ENCODE measurements at places on chromosomes 1 and 21.

GRCh38 chr1:65343286-65343685 is 33.9 kb downstream of the DNAJC6 start:
- DNase-seq: peak; percentile 67

- no peak for DNase-seq
Measured at GRCh38 chr1:90067194-90067931, 72.5 kb downstream of the ZNF326 start.

DNA sequence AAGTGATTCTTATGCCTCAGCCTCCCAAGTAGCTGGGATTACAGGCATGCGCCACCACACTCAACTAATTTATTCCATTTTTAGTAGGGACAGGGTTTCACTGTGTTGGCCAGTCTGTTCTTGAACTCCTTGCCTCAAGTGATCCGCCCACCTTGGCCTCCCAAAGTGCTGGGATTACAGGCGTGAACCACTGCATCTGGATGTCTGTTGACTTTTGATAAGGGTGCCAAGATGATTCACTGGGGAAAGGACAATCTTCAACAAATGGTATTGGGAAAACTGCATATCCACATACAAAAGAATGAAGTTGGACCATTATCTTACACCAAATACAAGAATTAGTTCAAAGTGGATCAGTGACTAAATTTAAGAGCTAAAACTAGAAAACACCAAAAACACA is 19.8 kb downstream of the RO60 start:
- no peak for DNase-seq

GRCh38 chr1:68717330-68717729 is 220.4 kb upstream of the DEPDC1 start:
- DNase-seq: no peak

DNA sequence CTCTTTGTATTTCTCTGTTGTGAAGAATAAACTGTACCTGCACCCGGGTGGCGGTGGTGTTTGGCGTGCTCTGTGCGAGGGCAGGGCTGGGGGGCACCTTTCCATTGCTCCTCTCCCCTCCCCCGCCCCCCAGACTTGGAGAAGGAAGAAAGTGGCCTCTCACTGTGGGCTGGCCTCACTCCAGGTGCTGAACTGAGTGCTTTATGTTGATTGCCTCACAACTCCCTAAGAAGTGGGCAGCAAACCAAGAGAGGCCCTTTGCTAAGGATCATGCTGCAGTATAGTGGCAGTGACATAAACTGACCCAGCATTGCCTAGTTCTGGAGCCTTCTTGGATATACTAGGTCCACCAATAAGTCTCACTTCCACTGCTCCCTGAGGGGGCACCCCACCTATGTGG is 20.2 kb downstream of the A3GALT2 start:
- peak; percentile 56 for DNase-seq

GRCh38 chr1:44405798-44406736 is 1.0 kb downstream of the RNF220 start:
- DNase-seq: no peak

DNA sequence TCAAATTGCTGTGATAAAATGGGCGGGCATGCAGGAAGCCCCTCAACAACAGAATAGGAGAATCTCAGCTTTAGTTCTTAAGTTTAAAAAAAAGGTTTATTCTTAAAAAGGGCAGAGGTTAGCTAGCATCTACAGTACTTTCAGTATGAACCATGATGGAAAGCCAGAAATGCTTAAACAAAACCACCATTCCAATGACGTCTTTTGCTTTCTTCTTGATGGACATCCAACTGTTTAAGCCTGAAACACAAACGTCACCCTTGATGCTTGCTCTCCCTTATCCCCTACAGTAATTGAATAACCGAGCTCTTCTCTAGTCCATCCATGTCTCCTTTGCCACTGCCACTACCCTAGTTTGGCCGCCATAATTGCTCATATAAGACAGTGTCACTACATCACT is 25.7 kb downstream of the TAF5L start:
- DNase-seq: no peak

DNA sequence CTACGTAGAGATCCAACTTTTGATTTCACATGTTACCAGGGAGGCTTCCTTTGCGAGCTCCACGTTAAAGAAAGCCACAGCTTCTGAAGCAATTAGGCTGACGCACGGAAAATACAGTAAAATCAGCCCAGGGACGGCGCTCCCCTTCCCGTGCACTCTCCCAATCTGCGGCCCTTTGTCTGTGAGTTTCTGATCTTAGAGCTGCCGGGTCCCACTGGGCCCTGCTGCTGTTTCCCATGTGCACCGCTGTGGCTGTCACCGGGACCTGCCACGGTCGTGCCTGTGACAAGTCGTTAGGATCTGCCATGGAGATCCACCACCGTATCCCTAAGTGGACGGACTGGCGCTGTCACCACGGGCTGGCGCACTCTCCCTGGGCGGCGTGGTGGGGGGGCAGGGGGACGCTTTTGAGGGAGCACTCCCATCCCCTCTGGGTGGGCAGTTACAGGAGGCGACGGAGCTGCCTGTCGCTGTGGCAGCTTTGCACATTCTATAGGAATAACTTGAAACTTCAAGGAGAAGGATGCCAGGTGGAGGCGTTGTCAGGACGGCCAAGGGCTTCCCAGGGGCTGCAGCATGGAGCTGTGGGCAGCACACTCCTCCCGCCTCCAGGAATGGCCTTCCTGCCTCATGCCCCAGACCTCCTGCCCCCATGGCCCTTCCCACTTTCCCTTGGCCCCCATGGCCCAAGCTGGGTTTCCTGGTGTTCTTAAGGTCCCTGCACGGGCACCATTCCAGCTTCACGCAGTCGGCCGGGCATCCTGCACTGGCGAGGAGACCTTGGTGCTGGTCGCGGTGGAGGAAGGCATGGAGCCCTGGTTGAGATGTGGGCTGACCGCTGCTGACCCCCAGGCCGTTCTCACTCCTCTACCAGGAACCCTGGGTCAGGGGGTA is 85.1 kb downstream of the PRDM16 start:
- no peak for DNase-seq

DNA sequence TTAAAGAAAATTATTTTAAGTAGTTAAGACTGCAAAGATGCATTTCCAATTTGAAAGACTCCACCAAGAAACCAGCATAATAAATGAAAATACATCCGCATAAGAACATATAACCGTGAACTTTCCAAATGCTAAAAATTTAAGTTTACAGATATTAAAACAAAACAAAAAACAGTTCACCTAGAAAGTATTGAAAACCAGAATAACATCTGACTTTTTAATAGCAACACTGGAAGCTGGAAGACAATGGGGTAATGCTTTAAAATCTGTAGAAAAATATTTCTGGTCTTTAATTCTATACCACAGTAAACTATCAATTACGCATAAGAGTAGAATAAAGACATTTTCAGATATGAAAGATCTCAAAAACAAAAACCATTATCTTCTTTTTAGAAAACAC is 79.3 kb upstream of the COL24A1 start:
- no peak for DNase-seq

DNA sequence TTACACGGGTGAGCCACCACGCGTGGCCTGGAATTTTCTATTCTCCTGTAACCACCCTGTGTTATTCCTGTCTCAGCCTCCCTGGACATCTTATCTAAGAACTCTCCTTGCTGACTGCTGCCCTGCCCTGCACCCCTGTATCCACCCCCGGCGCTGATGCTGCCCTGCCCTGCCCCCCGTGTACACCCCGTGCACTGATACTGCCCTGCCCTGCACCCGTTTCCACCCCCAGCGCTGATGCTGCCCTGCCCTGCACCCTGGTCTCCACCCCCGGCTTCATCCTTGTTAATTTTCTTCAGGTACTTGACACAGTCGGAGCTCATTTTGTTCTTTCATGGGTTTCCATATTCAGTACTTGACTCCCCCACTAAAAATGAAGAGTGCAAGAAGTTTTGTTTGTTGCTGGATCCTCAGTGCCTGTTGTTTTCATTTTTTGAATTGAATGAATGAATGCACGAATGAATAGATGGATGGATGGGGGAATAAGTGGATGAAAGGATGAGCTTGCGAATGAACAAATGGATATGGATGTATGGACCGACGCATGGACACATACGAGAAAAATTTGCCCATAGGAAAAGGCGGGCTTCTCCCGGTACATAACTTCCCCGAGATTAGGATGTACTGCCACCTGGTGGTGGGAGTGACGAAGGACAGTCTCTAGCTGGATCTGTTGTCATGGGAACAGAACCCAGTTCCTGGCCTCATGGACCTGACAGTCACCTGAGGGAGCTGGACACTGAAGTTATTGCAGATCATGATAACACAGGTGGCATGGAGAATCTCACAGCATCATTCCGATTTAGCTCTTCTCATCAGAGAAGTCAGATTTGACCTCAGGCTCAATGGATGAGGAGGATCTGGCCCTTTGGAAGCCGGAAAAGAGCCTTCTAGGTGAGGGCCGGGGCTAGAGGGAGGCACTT is 14.9 kb downstream of the AADACL4 start:
- peak; percentile 27 for DNase-seq

DNA sequence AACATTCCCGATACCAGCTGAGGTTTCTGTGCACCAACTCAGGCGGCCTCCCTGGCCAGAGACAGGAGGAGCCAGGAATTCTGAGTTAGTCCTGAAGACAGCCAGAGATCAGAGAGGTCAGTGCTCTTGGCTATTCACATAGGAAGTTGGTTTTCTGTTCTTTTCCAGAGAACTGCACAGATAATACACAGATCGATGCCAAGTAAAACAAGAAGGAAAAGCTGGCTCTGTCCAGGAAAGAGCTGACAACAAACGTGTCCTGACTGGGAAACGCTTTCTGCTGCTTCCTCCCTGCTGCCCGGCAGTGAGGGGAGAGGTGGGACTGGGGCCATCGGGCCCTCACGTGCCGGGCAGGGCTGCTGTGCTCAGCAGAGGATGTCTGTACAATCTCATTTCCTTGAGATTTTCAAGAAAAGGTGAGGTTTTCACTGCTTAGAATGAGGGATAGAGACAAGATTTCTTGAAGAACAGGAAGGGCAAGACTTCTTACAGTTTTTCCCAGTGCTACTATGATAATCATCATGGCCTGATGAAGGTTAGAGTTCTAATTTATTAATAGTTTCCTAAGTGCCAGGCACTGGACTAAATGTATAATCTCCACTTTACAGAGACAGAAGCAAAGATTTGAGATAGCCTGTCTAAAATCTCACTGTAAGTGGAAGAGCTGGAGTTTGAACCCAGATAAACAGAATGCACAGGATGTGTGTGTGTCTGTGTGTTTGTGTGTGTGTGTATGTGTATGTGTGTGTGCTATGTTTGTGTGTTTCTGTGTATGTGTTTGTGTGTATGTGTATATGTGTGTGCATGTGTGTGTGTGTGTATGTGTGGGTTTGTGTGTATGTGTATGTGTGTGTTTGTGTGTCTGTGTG is 211.0 kb upstream of the RAB4A start:
- DNase-seq: no peak

- no peak for DNase-seq
Measured at GRCh38 chr1:2611031-2611501, 21.8 kb downstream of the MMEL1 start.

DNA sequence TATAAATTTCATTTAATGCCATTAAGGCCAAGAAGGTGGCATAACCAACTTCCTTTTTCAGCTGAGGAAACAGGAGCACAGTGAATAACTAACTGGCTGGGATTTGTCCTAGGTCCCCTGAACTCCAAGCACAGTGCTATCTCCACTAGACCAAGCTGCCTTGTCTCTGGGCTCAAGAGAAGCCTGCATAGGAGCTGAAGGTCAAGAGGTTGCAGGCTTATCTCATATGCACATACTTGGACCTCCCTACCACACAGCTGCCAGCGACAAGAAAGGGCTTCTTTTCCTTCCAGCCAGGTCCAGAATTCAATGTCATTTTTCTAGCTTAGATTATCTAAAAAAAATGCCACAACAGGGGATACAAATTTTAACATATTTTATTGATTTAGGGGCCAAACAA is 27.1 kb downstream of the AK2 start:
- DNase-seq: no peak

GRCh38 chr1:197683895-197684553 is 91.3 kb downstream of the DENND1B start:
- no peak for DNase-seq

GRCh38 chr1:53693773-53694717 is 44.9 kb downstream of the GLIS1 start:
- no peak for DNase-seq

DNA sequence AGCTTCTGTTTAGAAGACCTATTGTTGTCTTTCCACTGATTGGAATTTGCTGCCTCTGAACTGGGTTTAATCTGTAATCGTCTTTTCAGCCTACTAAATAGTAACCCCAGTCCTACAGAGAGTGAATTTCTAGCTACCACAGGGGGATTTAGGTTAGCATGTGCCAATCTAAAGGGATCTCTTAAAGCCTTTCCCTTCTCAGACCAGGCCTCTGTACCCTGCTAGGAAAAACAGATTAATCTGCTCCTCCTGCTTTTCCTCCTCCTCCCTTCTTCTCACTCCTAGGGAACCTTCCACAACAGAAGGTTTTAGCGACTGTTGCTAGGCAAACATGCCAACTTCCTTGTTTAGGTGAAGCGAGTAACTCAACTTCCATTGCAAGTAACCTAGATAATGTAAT is 1.3 kb upstream of the RC3H1 start:
- no peak for DNase-seq

- no peak for DNase-seq
Measured at GRCh38 chr1:190540366-190540765, 62.7 kb upstream of the BRINP3 start.

- DNase-seq: no peak
Measured at GRCh38 chr1:36908096-36908495, 126.2 kb downstream of the GRIK3 start.

DNA sequence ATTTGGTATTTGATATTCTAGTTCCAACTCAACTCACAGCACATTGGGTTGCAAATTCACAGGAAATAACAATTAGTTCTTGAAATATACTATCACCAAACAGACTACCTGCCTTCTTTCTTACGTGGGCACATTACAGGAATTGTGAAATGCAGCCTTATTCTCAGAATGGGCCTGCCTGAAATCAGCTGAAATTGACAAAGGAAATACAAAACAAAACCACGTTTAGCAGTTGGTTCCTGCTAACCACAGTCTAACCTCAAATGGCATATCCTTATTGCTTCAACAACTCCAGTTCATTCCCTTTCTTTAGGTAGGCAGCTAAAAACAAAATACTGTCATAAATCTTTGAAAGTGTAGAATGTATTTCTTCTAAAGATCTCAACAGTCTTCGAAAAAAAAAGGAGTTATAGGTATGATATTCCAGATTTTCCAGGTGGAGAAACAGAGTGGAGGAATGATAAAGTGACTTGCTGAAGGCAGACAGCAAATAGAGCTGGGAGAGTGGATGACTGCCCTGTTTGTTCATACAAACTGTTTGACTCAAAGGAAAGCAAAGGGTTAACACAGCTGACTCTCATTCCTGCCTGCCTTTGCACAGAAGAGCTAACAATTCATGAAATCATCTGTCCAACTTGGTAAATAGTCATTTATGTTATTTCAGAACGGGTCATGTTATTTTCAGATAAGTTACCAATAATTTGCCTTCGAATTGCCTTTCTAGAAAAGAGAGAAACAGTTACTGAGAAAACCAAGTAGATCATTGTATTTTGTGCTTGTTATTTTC is 1.6 kb upstream of the GREM2 start:
- no peak for DNase-seq

DNA sequence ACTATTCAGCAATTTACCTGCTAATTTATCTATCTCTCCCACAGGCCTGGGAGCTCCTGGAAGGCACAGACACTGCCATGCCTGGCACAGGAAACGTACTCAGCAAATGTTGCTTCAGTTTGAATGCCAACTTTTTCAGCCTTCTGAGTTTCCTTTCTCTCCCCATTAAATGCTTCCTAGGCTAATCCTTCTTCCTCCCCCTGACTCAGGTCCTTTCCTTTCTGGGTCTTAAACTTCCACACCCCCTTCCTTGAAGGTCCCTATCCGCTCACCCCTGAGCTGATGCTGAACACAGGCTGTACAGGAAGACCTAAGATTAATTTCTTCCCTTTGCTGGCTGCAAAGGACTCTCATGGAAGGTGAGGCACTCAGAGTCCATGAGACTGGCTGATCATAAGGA is 40.3 kb upstream of the ECE1 start:
- no peak for DNase-seq

- DNase-seq: no peak
Measured at GRCh38 chr1:151819976-151820623, 11.5 kb downstream of the RORC start.

All from AG09309 (cell line).